ENCODE measurements at places on chromosomes 2 and 18. TPM values are rescaled to one million over a fixed set of nuclear protein-coding genes. Genes with fewer than 3 reads are reported as not detected.

DNA sequence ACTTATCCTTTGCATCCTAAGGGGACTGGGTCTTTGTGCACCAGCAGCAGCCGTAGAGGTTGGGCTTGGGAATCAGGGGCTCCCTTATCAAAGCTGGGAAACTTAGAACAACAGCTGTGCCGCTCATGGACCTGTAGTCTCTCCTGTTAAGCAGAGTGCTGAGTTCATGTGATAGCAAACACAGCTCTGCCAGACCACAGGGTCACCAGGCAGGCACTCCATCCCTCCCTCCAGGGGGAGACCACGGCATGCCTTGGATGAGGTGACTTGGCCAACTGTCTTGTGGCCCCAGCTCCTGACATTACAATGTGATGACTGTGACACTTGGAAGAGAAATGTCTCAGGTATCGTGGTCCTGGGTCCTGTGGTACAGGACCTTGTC, 60.0 kb downstream of the DGKD start:
- DNase-seq, result no peak

DNA sequence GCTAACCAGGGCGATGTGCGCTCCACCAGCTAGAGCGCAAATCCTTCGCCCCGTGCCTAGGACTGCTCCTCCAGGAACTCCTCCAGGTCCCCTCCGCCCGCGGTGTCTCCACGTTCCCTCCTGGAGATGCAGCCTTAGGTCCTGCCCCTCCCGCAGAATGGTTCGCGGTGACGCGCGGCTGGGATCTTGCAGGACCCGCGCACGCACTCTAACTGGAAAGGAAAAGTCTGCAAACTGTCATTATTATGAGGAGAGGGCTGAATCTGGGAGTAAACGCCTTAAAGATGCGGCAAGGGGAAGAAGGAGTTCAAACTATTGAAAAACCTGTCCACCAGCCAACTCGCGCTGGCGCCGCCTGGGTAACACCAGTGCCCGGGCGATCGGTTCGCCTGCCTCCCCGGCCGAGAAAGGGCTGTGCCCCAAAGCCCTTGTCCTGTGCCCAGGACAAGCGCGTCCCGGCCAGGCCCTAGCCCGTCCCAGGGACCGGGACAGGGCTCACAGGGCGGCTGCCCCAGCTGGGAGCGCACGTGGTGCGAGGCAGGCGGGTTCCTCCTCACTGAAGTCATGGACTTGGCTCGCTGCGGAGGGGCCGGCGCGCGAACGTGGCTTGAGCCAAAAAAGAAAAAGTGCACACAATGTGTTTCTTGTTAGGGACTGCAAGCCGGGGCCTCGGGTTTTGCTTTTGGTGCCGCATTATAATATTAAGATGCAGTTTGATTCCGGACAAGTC, 5.5 kb upstream of the ID2 start:
- DNase-seq, result peak; percentile 86

DNA sequence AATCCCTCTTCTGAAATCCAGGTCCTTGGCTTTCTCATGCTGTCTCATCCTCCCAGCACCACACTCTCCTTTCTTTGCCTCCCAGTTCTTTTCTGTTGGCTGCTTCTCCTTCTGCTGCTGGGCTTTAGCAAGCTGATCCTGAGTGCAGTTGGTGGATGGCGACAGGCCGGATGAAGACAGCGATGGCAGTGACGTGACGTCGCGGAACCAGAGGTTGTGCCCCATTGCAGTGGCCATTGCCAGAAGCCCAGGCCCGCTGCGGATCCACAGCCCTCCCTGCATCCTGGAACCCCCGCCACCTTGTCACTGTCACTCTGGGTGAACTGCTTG, 75.2 kb downstream of the EIPR1 start:
- DNase-seq, result no peak

The ANKRD36B gene
- total RNA-seq, result 26.7 TPM

DNA sequence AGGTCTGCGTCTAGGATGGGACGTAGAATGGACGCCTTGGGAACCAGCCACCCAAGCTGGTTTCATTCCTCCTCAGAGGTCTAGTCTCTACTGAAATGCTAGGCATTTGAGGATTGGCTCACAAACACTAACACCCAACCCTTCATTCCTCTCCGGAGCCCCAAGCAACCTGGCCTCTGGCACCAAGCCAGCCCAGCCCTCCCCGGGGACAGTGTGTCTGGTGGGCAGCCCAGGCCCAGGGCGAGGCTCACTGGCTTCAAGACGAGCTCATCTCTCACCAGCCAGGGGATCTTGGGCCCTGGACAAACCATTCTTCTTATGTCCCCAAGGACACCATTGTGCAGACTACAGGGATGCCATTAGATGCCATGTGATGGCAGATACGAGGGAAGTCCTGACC, 182.5 kb downstream of the CTIF start:
- no peak for DNase-seq

DNA sequence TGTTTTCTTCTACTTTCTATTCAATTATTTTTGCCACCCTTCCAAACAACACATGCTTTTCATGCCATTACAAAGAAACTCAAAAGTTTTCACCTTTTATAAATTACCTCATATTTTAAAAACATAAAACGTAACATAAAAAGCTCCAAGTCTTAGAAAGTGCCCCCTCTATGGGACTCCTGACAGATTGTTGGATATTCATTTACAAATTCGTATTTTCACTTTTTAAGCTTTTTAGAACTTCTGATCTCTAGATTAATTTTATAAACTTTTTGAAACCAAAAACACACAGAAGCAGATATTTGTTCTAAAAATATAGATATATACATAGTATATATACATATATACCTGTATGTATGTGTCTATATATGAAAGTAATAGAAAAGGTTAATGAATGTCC, 1.5 kb downstream of the COL5A2 start:
- no peak for DNase-seq

DNA sequence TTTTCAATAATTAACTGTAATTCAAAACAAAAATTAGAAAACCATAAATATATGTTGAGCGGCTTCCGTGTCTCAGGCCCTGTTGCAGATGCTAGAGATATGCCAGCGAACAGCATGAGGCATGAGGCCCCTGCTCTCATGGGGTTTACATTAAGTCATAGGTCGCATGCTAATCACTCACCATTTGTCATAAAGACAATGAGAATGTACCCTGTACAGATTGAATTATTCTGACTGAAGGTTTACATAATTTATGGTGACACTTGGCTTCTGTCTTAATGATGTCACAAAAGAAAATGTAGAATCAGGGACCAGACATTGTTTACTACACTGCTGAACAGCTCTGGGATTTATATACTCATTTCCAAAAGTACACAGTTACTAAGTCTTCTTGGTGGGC, 5.9 kb upstream of the VAPA start:
- no peak for DNase-seq

DNA sequence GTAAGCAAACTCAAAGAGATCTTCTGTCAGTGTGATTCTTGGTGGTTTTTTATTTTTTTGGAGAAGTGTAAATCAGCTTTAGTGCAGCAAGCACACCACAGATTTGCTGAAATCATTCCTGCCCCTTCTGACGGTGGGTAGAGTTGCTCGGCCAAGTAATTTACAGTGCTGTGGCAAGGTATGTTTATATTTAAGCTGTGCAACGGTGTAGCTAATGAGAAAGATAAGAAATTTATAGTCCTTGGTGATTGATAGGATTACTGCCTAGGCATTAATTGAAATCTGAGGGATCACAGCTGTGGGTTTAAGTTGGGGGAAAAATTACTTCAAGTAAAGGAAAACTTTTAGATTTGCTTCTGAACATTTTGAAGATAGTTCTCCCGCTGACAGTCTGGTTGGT, 286.6 kb downstream of the AGAP1 start:
- no peak for DNase-seq

The CROCC2 gene
- total RNA-seq, result 0.51 TPM

The RHOB gene
- 171 TPM for total RNA-seq

- peak; percentile 18 for DNase-seq
Observed at GRCh38 chr18:34901299-34901698, 139.9 kb upstream of the MAPRE2 start.

- no peak for DNase-seq
Observed at GRCh38 chr18:22789052-22789451, 144.1 kb upstream of the RBBP8 start.

The CAVIN2 gene
- total RNA-seq, result 12.6 TPM

The STAT4 gene
- total RNA-seq, result 0.51 TPM

DNA sequence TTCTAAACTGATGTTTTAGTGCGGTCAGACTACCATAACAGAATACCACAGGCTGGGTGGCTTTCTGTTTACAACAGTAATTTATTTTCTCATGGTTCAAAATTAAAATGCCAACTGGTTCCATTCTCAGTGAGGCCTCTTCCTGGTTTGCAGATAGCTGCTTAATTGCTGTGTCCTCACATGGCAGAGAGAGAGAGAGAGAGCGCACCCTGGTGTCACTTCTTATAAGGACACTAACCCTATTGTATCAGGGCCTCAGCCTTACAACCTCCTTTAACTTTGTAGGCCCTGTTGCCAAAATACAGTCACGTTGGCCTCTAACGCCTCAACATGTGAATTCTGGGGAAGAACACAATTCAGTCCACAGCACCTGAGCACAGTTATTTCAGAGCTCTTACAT, 37.5 kb upstream of the ZNF385B start:
- peak; percentile 11 for DNase-seq

The RPRM gene
- total RNA-seq, result not detected

DNA sequence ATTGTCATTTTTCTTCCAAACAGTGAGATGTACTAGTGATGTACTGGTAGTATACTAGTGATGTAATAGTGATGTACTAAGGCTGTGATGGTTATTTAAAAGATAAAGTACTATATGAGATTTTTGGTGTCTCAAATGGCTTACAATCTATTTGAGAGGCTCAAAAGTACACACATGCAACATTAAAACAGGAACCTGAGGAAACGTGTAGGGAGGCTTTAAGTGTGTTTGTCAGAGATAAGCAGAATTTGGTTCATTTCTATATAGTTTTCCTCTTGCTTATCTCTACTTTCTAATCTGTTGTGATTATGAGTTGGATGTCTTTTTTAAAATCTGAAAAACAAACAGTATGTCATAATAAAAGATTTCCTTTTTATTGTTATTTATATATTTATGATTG, 100.9 kb upstream of the SERTAD2 start:
- DNase-seq, result no peak

- DNase-seq, result no peak
Observed at GRCh38 chr2:9356261-9356660, 67.1 kb downstream of the ITGB1BP1 start.

The SCN3A gene
- total RNA-seq, result 0.33 TPM

DNA sequence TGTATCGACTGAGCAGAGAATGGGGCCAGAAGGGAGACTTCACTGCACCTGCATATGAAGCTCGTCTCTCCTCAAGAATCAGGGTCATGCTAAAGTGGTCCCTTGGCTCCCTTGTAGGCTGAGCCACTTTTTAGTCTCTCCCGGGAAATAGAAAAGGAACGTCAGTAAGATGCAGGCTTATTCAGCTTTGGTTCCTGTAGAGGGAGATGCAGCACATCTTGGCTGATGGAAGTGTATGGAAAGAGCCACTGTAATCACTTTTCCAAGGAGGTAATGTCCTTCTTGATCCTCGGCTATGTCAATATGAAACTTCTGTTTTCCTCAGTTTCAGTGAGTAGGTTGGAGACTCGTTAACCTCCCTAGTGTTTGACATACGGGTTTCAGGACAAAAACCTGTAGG, 235.2 kb downstream of the GCA start:
- DNase-seq, result no peak

DNA sequence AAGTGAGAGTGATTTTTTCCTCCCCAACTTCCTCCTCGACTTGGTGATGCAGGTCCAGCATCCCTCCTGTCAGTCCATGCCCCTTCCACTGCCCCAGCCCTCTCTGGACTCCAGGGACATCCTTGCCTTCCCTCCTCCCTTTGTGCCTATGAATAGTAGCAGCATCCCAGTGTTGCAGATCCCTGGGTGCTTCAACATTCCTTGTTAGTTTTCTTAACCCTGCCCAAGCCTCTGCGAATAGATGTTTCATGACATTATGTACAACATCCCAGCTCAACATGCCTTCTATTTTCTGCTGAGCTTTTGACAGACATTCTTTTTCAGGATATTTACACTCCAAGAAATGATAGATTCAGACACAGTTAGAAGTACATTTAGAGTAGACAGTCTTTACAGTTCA, 35.3 kb upstream of the CCDC150 start:
- no peak for DNase-seq

DNA sequence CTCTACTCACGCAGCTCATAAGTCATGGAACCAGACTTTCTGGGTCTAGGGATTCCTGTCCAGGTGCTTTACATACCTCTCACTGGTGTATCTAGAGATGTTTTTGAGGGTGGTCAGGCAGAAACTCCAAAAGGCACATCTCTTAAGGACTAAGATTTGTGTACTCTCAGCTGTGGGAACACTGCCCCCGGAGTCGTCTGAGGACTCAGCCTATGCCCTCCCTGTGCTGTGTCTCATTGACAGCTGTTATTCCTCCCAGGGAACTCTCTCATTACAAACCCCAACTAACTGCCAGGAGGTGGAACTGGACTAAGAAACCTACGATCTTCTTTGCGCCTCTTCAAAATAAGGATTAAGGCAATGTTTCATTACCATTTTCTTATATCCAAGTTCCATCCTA, 293.9 kb upstream of the DLGAP1 start:
- DNase-seq, result no peak

GRCh38 chr2:238955648-238956531, 108.0 kb downstream of the TWIST2 start:
- peak; percentile 79 for DNase-seq

GRCh38 chr18:29648891-29649290, 1393.7 kb downstream of the DSC3 start:
- no peak for DNase-seq

DNA sequence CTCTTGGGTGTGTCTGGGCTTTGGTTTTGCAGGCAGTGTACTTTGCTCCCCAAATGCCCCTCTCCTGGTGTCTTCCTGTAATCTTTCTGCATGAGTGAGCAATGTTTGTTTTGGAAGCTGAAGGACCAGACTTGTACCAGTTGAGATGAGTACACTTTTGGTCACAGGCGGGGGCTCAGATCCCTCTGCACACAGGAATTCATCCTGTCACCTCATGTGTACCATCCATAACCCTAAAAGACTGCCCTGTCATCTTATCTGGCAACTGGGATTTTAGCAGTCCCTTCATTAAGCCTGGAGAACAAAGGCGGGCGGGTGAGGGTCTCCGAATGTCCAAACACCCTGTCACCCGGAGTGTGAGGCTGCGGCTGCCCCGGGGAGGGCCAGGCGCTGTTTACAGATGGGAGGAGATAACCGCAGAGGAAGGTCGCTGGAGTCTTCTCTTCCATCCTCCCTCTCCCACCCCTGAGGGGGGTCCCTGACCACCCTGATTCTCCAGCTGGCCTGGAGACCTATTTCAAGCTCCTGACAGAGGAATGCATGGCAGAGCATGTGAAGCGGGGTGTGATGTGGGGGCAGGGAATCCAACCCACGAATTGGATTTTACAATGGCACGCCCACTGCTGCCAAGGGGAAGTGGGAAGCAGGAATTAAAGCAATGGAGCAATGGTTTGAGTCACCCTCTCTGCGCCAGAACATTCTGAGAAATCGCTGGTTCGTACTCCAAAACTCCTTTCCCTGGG, 158.2 kb upstream of the MYCN start:
- no peak for DNase-seq

The NDUFB3 gene
- 69.9 TPM for total RNA-seq

All from fibroblast of lung (primary cell).